Activated naive CD4-positive, alpha-beta T cell (primary cell): ENCODE measurements at places on chromosomes 1 and 21.

DNA sequence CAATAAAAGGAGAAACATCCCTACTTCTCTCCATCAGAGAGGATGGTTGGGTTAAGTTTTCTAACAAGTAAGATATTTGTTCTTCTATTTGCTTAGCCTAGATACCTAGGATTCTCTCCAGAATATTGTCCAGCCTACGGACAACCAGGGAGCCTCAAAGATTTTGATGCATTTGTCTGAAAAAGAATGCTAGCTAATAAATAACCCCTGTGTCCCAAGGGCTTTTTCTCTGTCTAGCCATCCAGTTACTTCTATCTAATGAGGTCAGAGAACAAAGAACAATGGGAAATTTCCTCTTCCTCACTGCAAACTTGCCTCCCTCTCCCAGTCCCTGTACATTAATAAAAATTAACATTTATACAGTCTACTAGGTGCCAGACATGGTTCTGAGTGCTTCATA lies 810 bp downstream of the RGS5 start:
- DNase-seq: no peak

GRCh38 chr1:163401211-163401610 lies 79.5 kb downstream of the NUF2 start:
- no peak for DNase-seq

GRCh38 chr1:115445090-115445489 lies 107.0 kb upstream of the NGF start:
- no peak for DNase-seq

DNA sequence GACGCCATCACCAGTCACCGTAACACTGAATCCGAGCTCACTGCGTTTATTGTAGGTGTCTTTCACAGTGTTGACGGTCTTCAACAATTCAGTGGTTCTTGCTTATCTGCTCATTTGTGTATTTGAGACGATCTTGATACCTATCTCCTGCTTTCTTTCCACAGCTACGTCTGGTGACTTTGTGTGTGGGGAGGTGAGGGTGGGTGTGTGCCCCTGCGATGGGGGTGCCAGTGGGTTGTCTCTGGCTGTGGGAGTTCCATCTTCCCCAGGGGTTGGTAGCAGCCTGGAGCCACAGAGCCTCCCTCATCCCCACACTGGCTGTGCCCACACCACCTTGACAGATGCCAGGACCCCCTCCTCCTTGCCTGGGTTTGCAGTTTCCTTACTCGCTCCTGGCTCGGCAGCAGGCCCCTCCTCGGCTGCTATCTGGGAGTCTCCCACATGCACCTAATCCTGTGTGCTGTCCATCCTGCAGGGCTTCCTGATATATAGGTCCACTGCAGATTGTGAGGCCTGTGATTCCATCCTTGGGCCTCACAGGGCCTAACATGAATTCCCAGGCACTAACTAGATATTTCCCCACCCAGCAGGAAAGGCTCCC lies 6.3 kb upstream of the PARP1 start:
- no peak for DNase-seq

DNA sequence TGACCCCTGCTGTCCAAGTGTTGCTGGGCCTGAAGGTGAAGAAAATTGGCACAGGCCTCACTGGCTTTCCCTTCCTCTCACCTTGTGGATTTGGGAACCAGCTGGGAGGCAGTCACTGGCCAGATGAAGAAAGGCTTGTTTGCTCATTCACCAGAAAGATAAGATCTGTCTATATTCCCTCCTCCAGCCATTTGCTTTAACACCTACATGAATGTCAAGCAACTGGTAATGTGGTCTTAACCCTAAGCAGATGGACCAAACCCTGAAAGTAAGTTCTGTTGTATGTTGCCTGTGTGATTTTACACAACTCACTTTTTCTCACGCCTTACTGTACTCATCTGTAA lies 10.3 kb upstream of the SRRM1 start:
- DNase-seq: no peak

- DNase-seq: no peak
Measured at GRCh38 chr1:6268415-6268814, 7.5 kb upstream of the GPR153 start.

GRCh38 chr1:119600561-119600960 lies 47.5 kb downstream of the ZNF697 start:
- no peak for DNase-seq

GRCh38 chr1:44131411-44131810 lies 10.0 kb downstream of the KLF18 start:
- no peak for DNase-seq

DNA sequence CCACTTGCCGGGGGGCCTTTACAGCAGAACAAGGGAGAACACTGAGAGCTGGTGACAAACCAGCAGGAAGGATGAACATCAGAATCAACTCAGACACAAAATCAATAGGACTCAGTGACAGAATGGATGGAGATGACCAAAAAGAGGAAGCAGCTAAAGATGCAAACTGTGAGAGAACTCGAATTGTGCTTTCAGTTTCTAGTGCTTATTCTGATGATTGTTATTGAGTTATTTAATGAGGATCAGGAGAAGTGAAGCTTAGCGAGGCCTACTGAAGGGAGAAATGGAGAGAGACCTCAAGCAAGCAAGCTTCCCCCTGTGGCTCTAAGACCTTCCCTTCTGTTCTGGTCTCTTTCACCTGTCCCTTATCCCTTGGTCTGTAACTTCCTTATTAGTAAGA lies 30.3 kb upstream of the TMEM125 start:
- DNase-seq: no peak

DNA sequence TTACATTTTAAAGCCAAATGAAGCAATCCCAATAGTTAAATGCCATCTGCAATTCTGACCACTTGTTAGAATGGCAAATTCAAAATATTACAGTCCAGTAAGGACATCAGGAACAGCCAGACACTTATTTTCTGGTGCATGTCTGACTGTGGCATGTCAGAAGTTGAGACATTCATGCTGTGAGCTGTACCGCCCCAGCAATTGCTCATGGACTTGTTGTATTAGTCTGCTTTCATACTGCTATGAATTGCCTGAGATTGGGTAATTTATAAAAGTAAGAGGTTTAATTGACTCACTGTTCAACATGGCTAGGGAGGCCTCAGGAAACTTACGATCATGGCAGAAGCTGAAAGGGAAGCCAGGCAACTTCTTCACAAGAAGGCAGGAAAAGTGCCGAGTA lies 19.1 kb downstream of the DDAH1 start:
- no peak for DNase-seq

- DNase-seq: peak; percentile 70
Measured at GRCh38 chr1:12124693-12125421, 41.9 kb upstream of the TNFRSF1B start.

GRCh38 chr1:22444856-22445255 lies 6.8 kb upstream of the ZBTB40 start:
- no peak for DNase-seq

- no peak for DNase-seq
Measured at GRCh38 chr1:246788895-246789338, 64.7 kb downstream of the SCCPDH start.

DNA sequence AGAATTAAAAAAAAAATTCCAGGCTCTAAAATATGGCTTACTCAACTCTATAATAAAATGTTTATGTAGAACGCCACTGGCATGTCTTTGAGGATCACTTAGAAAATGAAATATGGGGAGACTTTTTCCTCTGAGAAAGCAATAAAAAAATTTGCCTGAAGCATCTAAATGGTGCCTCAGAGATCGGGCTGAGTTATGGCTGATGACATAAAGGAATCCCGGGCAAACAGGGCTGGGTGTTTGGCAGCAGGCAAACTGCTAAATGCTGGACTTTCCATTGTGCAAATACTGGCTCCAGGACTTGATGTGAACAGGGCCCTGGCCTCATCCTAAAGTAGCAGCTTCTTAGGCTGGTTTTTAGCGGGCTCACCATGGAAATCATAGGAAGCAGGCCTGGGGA lies 44.5 kb upstream of the C1orf87 start:
- no peak for DNase-seq

DNA sequence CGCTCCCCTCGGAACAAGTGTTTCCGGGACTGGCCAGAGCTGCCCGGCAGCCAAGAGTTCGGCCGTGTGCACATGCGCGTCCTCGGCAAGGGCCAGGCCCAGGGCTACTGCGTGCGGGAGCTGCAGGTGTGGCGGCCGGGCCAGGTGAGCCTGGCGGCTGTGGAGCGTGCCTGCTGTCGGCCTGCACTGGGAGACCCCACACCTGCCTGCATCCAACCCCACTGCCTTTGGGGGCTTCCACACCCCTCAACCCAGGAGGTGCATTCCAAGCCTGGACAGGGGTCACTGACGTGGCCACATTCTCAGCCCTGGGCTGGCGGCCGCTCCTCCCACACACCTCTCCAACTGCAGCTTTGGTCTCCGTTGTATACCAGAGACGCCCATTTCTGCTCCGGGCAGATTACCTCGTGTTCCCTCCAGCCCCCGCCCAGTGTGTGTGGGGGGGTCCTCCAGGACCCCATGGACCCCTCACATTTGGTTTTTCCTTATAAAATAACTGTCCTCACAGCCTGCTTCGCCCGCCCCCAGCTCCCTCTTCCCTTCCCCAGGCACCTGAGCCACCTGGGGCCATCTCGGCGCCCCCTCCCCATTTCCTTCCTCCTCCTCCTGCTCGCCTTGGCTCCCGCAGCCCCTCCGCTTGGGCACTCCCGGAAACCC lies 6.1 kb downstream of the RNF223 start:
- no peak for DNase-seq

DNA sequence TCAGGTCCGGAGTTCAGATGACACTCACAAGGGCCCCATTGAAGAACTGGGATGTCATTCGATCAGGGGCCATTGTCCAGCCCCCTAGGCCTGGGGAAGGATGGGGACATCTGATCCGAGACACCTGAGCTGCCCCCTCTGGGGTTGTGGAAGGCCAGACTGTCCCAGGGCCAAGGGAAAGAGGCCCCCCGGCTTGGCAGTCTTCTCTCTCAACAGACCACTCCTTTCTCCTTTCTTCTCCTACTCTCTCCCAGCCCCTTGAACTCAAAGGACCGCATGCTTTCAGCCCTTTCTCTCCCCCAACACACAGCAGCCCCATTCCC lies 1.1 kb downstream of the S100A1 start:
- no peak for DNase-seq

GRCh38 chr1:87575528-87575927 lies 246.8 kb downstream of the LMO4 start:
- no peak for DNase-seq

DNA sequence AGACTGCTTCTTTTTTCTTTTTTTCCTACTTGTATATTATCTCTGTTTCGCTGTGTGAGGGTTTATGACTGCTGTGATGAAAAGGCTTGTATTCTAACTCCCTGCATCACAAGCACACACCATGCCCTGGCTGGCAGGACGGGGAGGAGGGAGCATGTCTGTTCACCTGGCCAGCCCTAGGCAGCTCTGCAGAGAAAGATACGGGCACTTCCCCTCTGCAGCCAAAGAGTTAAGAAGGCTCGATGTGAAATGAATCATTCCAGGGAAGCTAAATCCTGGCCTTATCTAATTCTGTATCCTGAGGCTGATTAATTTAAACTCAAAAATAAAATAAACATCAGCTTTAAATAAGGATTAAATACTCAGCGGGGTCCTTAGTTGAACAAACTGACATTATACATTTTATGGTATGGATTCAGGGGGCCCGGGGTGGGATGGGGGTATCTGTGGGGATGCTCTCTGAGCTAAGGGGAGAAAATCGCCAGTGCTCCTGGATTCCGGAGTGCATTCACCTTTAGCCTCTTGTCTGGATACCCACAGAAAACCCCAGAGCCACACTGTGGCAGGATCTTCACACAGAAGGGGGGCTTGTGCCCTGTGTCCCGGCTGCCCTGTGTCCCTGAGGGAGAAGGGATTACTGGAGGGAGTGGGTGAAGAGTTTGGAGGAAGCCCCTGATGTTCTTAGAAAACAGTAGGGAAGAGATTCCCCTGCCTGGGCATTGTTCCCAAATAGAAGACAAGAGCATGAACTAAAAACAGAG lies 321.5 kb downstream of the NPHP4 start:
- no peak for DNase-seq

GRCh38 chr1:175757381-175758015 lies 14.1 kb upstream of the TNR start:
- DNase-seq: no peak

GRCh38 chr1:199010492-199010891 lies 371.7 kb downstream of the PTPRC start:
- DNase-seq: no peak

DNA sequence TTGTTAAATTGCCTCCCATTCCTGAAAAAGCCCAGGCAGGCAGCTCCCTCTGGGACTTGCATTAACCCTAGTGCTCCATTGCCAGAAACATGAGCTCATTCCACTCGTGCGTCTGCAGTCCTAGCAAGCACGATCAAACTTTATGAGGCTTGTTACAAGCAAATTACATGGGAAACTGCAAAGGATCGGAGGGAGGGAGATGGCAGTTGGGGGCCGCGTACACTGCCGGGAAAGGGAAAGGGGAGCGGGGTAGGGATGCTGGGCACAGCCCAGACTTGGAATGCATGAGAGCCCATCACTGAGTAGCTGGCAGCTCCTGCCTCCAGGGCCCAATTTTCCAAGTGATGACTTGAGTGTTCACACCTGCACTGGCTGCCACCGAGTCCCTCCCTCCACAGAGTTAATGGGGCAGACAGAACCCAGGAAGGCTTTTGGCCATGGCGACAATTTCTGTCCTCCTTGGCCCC lies 169.9 kb downstream of the BRINP2 start:
- no peak for DNase-seq

DNA sequence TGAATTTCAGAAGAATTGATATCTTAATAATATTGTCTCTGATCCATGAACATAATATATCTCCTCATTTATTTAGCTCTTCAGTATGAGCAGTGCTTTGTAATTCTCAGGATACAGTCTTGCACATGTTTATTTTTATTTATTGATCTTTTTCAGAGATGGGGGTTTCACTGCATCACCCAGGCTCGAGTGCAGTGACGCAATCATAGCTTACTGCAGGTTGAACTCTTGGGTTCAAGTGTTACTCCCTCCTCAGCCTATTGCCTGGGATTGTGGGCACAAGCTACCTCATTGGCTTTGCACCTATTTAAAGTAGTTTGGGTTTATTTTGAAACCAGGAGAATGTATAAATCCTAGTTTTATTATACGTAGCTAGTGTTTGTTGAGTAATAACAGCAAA lies 4.7 kb downstream of the RPS6KC1 start:
- DNase-seq: no peak

DNA sequence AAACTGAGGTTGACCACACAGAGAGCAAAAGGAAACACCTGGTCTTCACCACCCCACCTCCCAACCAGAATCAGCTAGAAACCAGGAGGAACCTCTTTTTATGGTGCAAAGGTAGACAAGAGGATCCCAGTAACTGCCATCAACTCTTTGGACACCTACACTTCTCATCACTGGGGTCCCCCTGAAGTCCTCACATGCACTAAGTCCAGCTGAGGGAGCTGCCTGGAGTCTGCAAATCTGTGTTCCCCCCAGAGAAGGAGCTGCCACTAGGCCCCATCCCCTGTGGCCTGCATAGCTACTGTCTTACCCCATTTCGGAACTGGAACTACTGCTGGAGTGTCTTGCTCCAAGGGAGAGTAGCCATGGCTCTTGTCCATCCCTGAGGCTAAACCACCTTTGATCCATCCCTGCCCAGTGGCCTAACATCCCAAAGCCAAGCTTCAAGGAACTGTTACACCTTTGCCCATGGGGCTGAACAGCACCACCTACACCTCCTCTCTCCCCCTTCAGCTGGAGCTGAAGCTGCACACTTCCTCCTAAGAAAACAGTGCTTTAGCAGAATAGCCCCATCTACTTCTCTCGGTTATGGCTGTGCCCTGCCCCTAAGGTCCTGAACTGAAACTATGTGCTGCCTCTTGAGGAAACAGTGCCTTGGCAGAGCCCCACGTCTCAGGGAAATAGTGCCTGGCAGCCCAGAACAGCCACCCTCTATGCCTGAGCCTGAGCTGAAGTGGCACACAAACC lies 85.4 kb upstream of the CD53 start:
- DNase-seq: no peak
